ENCODE measurements at places on chromosomes 4 and X.

DNA sequence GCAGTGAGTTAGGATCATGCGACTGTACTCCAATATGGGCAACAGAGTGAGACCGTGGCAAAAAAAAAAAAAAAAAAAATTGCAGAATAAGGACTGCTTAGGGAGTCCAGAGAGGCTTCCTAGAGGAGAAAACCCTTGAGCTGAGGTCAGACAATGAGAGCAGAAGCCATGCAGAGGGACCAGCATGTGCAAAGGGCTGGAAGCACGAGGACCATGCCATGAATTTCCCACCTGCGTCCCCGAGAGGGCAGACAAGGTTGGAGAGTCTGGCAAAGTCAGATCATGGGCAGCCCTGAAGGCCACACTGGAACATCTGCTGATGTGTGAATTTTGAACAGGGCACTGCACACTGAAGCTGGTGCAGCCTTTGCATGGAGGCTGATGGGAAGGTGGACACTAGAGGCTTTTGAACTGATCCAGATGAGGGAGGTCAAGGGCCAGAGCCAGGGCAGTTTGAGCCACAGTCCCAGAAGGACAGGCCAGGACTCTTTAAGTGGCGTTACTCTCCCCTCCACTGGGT, 6.5 kb upstream of the JAKMIP1 start:
- no peak overlapping the region for H3K4me3 ChIP-seq
- no peaks in the 10 kb centered on the region for H3K36me3 ChIP-seq
- no peak overlapping the region for H3K27ac ChIP-seq
- H3K27me3 ChIP-seq = no peaks in the 10 kb centered on the region
- no peak for DNase-seq

DNA sequence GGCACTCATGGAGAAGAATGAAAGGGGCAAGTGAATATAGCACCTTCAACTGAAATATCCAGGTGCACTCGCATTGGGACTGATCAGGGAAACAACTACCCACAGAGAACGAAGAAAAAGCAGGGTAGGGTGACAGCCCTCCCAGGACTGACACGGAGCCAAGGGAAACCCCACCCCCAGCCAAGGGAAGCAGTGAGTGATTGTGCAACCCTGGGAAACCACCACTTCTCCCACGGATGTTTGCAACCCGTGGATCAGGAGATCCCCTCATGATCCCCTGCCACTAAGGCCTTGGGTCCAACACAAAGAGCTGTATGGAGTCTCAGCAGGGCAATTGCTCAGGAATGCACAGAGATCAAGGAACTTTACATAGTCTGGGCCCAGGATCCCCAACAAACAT, 158.5 kb upstream of the HCCS start:
- no peak for DNase-seq
- H3K36me3 ChIP-seq = no peaks in the 10 kb centered on the region
- no peaks in the 10 kb centered on the region for H3K4me1 ChIP-seq
- H3K27ac ChIP-seq = no peak overlapping the region
- H3K4me3 ChIP-seq = no peak overlapping the region
- peaks cover 19% of the 10 kb centered on the region for H3K27me3 ChIP-seq

- peak; percentile 93 for DNase-seq
- H3K27me3 ChIP-seq = no peaks in the 10 kb centered on the region
- no peak overlapping the region for H3K4me3 ChIP-seq
- no peaks in the 10 kb centered on the region for H3K36me3 ChIP-seq
- peaks cover 19% of the 10 kb centered on the region for H3K4me1 ChIP-seq
Measured at GRCh38 chr4:153137159-153137558, 67.1 kb upstream of the TRIM2 start.

- H3K27ac ChIP-seq = no peak overlapping the region
- peaks cover 7% of the 10 kb centered on the region for H3K4me1 ChIP-seq
- DNase-seq = peak; percentile 27
- H3K4me3 ChIP-seq = no peak overlapping the region
- H3K36me3 ChIP-seq = no peaks in the 10 kb centered on the region
Measured at GRCh38 chr4:19224820-19225219, 1026.9 kb upstream of the SLIT2 start.

DNA sequence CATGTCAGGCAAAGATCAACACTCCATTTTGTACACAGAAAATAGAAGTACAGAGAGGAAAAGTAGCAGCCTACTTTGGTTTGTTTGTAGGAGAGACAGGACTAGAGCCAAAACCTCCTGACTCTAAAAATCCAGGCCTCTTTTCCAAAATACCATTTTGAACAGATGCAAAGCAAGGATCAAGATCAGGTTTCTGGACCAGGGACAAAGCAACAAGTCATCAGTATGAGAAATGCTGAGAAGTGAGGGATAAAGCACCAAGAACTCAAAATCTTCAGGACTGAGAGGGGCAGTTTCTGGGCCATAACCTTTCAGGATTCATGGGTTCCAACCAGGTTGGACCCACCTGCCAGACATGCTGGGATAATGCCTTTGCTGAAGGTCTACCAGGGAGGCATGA, 36.6 kb upstream of the MBTPS2 start:
- H3K4me3 ChIP-seq = no peak overlapping the region
- no peaks in the 10 kb centered on the region for H3K36me3 ChIP-seq
- peaks cover 31% of the 10 kb centered on the region for H3K4me1 ChIP-seq
- no peak for DNase-seq

All from MCF 10A (cell line).